Hepatic stellate cell (primary cell): ENCODE measurements at places on chromosomes 4 and X.

- DNase-seq = no peak
Measured at GRCh38 chrX:123814343-123814742, 45.5 kb upstream of the XIAP start.

DNA sequence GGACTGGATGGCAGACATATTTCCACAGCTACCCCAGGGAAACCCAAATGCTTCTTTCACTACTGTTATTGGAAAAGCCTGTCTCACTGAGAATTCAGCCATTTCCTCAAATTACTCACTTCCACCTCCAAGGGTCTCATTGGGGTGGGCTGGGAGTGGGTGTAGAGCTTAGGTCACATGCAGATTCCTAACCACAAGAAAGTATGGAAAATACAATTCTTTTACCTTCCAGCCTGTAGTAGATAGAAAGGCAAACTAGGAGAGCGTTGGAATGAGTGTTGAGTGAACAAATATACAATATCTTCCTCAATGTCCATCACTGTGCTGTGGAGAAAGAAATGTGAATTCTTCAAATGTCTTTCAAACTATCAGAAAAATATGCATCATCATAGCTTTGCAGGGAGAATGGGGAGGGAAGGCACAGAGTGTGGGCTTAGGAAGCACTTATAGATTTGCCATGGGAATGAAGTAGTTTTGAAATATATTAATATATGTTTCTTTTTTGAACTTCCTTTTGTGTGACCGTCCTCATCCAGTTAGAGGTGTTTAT lies 245.3 kb upstream of the JADE1 start:
- DNase-seq = no peak

GRCh38 chrX:41288641-41289040 lies 45.3 kb upstream of the DDX3X start:
- DNase-seq = no peak

DNA sequence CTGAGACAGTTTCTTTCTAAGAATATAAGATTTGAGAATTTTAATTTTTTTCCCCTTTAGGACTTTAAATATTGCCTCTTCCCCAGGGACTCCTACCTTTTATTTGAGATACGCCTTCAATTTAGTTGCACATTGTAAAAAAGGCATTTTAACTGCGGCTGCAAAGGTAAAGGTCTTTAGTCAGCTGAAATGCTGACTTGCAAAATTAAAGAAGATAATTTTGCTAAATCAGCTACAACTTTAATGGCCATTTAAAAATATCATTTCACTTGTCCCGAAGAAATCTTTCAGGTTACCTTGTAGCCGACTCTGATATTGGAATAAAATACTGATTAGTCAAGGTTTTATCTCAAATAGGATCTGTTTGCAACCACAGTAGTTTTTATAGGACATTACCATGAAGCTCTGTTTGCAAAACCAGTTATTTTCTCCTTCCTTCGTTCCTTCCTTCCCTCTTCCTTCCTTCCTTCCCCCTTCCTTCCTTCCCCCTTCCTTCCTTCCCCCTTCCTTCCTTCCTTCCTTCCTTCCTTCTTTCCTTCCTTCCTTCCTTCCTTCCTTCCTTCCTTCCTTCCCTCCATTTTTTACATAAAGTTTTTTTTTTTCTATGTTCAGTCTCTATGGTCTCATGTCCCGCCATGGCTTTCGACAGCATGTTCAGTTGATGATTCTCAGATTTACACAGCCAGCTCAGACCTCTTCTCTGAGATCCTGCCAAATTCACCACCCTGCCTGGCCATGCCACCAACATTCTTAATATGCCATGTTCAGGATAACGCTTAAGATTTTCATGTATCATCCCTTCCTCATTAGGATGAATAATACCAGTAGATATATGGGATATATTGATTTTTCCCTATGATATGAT lies 405.4 kb upstream of the PRKX start:
- no peak for DNase-seq

- no peak for DNase-seq
Measured at GRCh38 chr4:107044170-107044569, 8.1 kb upstream of the DKK2 start.

DNA sequence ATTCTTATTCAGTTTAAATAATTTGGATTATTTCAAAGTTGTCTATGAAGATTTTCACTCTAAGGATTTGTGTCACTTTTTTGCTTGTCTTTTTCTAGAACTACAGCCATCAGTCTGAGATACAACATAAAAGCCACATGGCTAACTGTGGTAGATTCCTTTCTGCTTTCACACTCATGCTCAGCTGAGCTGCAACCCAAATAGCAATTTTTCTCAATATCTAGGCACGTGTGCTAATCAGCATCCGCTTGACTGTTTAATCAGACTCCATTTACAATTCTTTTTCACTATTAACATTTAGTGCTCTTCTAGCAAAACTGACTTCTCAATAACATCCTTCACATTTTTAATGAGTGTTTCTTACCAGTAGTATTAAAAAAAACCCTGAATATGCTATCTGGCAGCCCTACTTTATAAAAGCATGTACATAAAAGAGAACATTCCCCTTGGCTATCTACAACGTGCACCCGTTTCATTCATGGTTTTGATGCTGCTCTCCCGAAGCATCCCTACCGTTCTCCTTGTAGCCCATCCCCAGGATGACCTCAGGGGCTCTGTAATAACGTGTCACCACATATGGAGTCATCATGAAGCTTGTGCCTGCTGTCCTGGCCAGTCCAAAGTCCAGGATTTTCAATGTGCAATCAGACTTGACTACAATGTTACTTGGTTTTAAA lies 259.2 kb downstream of the MAPK10 start:
- DNase-seq = no peak

DNA sequence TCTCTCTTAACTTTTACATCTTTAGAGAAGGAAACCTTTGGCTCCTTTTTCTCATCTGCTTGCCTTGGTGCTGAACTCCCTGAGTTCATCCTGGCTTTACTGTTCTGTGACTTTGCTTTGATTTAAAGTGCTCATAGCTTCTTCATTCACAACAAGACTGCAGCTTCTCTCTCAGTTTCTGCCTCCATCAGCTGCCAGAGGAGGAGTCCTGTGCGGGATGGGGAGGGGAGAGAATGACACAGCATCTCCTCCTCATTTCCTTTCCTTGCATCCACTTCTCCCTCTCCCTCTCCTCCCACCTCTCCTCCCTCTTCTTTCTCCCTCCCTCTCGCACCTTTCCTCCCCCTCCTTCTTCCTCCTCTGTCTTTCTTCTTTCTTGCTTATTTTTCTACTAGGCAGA lies 42.0 kb downstream of the CBLL2 start:
- DNase-seq = no peak

- no peak for DNase-seq
Measured at GRCh38 chr4:104465201-104465600, 29.5 kb downstream of the CXXC4 start.

DNA sequence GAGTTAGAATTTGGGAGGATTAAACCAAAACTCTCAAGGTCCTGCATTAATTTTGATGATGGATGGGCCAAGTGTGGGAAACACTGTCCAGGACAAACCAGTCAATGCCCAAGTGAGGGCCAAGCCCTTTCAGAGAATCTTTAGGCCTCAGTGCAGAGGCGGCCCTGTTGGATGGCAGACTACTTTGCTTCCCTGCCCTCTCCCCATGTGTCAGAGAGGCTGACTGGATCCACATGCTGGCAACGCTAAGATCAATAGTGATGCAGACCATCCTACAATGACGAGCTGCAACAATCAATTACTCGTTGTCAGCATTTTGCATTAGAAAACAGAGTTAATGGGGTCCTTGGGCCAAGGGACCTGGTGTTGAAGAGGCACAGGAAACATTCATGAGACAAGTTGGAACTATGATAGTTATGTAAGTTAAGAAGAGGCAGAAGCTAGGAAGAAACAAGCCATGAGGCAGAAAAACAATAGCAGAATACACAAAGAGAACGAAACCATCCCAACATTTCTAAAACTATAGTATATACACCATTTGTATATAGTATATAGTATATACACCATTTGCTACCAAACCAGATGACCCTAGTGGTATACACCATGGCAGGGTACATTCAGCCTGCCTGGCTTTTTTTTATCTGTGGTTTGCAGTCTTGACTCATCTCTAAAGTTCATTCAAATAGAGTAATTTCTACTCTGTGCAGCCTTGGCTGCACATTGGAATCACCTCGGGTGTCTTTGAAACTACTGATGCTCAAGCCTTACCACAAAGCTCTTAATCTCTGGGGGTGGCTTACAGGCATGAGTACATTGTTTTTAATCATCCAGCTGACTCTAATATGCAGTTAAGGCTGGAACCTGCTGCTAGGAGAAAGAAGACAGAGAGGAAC lies 147.7 kb upstream of the GYPA start:
- DNase-seq = no peak

- no peak for DNase-seq
Measured at GRCh38 chr4:80489798-80490197, 154.3 kb downstream of the CFAP299 start.

DNA sequence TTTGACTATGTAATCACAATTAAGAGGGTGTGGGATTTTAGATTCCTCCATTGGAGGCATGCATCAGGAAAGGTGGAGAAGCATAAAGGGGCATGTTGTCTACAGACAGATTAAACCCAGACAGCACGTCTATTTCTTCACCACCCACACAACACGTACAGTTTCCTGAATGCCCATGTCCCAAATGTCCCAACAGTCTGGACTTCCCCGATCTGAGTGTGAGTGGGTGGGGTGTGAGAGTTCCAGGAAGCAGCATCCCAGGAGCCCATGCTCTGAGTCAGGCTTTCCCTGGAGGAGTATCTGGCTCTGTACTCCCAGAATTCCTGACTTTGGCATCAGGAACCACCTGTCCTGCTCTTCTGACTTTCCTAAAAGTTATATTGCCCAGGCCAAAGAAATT lies 30.8 kb upstream of the NDP start:
- DNase-seq = no peak
